ENCODE measurements at places on chromosomes 6 and 20.

DNA sequence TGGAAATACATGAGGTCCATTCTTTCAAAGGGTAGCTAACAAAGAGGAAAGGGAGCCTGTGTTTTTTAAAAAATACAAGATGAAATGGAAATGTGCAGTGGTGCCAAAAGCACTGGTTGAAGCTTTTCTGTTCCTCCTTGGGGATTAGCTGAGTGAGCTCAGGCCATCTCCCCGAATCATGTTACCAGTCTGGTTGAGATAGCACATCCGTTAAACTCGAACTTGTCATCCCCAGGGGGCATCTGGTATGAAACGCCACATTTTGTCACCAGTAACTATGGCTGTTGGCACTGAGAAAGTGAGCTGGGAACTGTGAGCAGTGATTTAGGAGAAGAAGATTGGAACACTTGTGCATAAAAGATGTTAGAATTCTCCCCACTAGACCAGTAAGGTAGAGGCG, 196.2 kb downstream of the SAMD5 start:
- no peak for DNase-seq

GRCh38 chr6:140979642-140980091, 1153.1 kb upstream of the GJE1 start:
- DNase-seq: peak; percentile 62

- peak; percentile 6 for DNase-seq
Observed at GRCh38 chr6:137160763-137161162, 12.7 kb downstream of the IL22RA2 start.

DNA sequence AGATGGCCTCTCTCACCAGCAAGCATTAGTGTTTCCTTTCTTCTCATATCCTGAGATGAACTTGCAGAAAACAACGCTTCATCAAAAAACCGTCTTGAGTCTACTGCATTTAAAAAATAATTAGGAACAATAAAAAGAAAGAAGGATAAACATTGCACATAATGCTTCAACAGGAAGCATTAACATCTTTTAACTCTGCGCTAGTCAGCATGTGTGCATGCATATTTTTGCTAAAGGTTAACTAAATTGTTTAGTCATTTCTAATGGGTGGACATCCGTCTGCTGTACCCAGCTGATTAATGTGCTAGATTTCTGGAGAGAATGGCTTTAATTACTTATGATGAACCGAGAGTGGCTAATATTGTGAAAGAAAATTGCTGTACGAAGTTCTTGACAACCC, 349.3 kb downstream of the SOX4 start:
- no peak for DNase-seq

- DNase-seq: no peak
Observed at GRCh38 chr6:6942091-6942490, 165.7 kb upstream of the RREB1 start.

DNA sequence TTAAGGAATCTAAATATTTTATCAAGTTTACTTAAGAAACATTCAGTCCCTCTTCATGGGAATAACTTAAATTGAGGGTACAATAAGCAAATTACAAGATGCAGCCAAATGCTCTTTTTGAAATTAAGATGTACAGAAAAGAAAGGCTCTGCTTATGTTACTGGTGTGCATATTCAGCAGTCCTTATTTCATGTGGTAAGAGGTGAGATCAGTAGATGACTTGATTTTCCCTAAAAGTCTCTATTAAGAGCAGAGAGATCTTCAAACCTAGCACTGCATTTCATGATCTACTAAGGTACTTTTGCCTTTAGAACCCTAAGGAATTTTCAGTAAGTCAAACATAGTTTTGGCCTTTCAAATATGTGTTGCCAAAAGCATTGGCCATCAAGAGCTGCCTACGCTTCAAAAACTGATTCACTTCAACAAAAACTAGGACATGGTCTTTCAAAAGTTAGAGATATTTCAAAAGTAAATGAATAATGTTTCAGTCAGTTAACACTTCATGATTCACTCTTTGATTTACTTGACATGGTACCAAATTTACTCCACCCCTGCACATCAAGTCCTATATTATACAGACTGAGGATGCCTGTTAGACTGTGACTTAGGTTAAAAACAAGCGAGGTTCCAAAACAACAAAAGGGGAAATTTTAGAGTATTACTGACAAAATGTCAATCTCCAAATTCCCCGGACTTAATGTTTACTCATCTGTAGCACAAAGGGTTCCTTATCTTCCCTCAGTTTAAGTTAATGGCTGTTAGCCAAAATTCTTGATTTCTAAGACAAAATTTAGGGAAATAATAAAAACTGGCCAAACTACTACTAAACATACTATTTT, 19.2 kb downstream of the C6orf62 start:
- no peak for DNase-seq

DNA sequence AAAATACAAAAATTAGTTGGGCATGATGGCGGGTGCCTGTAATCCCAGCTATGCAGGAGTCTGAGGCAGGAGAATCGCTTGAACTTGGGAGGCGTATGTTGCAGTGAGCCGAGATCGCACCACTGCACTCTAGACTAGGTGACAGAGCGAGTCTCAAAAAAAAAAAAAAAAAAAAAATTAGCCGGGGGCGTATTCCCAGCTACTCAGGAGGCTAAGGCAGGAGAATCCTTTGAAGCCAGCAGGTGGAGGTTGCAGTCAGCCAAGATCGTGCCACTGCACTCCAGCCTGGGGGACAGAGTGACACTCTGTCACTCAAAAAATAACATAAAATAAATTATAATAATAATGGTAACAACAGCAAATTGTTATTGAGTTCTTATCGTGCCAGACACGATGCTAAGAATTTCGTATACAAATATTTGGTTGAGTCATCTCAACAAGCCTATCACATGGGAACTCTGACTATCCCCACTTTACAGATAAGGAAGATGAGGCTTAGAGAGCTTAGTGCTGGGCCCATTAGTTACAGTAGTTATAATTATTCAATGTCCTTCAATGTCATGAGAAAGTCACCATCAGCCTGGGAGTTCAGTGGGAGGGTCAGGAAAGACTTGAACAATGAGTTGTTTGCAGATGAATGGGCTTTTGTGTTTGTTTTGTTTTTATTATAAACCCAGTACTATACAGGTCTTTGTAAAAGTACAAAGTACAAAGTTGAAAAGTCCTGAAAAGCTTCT, 19.4 kb downstream of the C6orf15 start:
- DNase-seq: no peak

GRCh38 chr6:104540743-104541142, 319.0 kb downstream of the HACE1 start:
- DNase-seq: no peak

DNA sequence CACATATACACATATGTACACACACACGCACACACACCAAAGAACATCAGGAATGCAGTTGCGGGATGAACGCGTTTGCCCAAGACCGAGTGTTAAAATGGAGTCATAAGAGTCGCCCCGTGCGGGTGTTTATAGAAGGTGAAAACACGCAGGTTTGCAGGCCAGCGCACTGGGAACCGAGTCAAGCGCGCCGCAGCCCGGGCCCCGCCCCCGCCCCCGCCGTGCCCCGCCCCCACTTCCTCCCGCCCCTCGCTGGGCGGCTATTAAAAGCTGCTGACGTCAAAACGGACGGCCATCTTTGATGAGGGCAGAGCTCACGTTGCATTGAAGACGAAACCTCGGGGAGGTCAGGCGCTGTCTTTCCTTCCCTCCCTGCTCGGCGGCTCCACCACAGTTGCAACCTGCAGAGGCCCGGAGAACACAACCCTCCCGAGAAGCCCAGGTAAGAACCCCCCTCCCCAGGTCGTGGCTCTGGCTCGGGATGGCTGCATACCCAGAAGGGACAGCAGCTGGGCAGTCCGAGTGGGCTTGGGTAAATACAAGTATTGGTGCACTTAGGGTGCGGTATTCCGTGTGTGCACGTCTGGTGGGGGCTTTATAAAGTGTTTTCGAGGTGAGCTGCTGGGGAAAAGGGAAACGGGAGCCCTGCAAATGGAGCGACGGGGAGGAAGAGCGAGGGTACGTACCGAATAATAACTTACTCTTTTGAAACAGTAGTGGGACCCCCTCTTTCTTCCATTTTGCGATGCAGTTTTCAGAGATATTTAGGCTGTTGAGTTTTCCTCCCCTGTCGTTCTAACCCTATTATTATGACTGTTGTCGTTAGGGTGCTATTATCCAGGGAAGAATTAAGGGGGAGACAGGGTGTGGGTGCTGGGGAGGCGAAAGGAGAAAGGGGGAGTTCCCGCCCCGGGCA, at the start of gene SNAP25:
TSS of gene SNAP25 (plus strand) at position 295 of the 916 bp plus-strand sequence. CDS start 56,662 bp downstream, outside the sequence.
- peak; percentile 26 for DNase-seq

GRCh38 chr6:163536770-163537169, 122.3 kb downstream of the QKI start:
- DNase-seq: peak; percentile 16

GRCh38 chr20:48897305-48898010, 24.1 kb upstream of the ARFGEF2 start:
- peak; percentile 47 for DNase-seq

DNA sequence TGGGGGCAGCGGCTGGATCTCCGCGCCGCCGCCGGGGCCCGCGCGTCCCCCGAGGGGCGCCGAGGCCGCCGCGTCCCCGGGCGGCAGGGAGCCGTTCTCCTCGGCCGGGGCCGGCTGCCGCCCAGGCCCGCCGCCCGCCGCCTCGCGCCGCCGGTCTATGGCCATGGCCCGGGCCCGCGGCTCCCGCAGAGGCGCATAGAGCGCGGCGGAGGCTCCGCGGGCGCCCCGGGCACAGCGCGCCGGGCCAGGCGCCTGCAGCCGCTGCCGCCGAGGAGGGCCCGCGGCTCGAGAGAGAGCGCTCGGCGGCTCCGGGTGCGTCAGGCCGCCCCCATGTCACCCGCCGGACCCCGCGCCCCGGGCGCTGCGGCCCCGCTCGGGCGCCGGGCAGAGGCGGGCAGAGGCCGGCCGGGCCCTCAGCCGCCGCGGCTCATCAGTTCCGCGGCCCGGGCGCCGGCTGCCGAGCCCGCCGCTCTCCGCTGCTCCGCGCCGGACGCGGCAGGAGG, 404 bp downstream of the SLC22A23 start:
- no peak for DNase-seq

DNA sequence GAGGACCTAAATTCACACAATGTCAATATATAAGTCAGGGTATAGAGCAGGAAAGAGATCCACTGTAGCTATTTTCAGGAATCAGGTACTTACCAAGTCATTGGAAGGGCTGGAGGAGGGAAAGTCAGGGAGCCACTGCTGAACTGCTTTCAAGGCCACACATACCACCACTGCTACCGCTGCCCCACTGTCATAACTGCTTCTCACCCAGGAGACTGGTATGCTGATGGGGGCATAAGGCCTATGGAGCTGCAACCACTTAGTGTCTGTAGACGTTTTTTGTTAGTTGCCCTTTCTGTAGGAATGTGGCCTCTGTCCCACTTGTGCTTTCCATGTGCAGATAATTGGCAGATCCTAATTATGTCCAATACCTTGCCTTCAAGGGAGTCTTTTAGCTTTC, 5.4 kb downstream of the SMAP1 start:
- no peak for DNase-seq

GRCh38 chr20:35292504-35293285, 470 bp upstream of the FAM83C start:
- DNase-seq: no peak

GRCh38 chr6:22636452-22636851, 67.1 kb downstream of the HDGFL1 start:
- no peak for DNase-seq

DNA sequence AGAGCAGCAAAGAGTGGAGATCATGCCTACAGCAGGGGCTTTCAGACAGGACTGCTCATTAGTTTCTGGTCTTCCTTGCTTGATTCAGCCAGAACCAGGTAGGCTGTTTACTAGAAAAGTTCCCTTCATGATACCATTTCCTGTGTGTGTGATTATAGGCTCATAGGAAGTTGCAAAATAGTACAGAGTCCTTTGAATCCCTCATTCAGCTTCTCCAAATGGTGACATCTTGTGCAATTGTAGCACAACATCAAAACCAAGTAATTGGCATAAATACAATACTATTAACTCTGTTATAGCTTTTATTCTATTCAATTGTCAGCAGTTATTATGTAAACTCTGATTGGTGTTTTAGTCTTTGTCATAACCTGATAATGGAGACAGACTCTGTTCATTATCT, 347.3 kb upstream of the CDH4 start:
- DNase-seq: no peak

GRCh38 chr20:3698591-3699001, 13.8 kb downstream of the SIGLEC1 start:
- DNase-seq: no peak

- DNase-seq: no peak
Observed at GRCh38 chr6:5089481-5090438, 4.6 kb downstream of the PPP1R3G start.

DNA sequence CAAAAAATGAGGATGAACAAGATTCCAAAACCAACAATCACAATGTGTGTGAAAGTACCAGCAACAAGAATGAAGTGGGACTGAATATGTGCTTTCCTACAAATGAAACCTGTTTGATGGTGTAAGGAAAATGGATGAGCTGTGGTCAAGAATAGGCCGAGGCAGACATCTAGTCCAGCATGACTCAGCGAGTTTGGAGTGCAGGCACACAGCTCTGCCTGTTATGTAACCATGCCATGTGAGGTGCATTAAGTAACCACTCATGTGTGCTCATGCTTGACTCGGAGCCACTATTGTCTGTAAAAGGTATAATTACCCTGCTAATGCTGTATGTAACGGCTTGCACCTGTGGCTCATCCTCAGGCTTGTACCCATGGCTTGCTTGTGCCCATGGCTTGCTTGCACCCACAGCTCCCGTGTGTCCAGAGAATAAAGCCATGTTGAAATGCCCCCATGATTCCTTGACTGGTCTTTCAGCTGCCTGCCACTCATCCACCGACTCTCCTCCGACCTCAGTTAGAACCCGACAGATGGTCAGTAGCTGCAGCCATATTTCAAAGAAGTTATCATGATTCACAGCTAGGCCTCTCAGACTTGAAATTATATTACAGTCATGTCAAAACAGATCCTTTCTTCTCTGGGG, 98.7 kb downstream of the BACH2 start:
- peak; percentile 18 for DNase-seq

- DNase-seq: no peak
Observed at GRCh38 chr6:136676075-136676474, 116.2 kb downstream of the MAP3K5 start.

DNA sequence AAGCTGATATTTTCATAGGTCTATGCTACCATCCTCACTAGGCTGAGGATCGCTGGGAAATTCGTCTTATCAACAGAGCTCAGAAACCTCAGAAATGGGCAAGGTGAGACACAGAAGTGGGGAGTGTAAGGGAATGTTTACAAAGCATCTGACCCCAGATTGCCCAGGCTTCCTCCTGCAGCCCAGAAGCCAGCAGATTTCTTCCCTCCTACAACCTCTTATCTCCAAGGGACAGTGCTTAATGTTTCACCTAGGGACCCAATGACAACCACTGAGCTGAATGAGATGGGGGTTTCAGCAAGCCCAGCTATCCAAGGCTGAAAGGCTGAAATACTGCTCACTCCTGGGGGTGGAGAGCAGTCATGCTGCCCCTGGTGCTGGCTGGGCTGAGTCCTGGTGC, 52.4 kb upstream of the TBC1D7 start:
- no peak for DNase-seq

GRCh38 chr6:145313041-145313855, 422.1 kb downstream of the EPM2A start:
- DNase-seq: no peak

- DNase-seq: no peak
Observed at GRCh38 chr6:110529355-110529754, 52.9 kb upstream of the SLC22A16 start.
